ENCODE measurements at places on chromosomes 2 and 18.

- DNase-seq, result no peak
These were observed 272.6 kb upstream of the UBE2E3 start for GRCh38 chr2:180707884-180708205.

- DNase-seq, result peak; percentile 4
These were observed 887.2 kb upstream of the KLHL29 start for GRCh38 chr2:22497789-22498188.

- DNase-seq, result no peak
These were observed 198.0 kb upstream of the SALL3 start for GRCh38 chr18:78781601-78781960.

- no peak for DNase-seq
These were observed 34.8 kb downstream of the SLC66A2 start for GRCh38 chr18:79916546-79917168.

GRCh38 chr2:1736997-1737480 lies 7.3 kb downstream of the PXDN start:
- no peak for DNase-seq

- DNase-seq, result peak; percentile 50
These were observed 43.6 kb upstream of the VPS54 start for GRCh38 chr2:64062840-64063239.

DNA sequence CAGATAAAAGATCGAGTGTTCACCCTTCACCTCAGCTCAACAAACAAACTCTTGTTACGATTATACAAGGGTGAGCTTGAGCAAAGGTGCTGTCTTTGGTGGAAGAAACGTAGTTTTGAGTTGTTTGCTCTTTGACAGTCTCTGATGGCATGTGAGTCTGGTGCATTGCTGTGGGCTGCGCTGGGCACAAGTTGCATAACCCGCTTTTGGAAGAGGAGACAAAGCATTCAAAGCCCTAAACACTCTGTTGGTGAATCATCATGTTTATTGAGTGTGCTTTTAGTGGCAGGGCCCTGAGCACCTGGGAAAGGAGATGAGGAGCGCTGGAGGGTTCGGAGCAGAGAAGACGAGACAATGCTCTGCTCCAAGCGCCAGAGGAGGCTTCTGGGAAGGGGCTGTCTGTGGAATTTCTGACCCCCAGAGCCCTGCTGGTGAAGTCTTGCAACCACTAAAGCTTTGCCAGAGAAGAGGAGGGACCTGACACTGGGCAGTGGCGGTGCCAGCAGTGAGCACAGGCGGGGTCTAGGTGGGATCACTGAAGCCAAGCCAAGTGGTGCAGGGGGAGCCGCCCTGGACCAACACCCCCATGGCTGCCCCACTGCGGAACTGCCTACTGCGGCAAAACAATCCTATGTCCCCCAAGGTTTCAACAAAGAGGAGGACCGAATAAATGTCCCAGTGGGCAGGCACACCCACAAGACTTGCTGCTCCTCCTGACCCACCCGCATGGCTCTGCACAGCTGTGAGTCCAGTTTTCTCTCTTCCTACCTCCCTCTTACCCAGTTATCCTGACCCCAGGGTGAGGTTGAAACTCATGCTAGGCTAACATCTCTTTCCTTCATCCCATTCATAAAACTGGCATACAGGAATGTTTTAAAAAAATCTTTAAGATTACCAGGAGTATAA lies 64.0 kb downstream of the TNFRSF11A start:
- no peak for DNase-seq

DNA sequence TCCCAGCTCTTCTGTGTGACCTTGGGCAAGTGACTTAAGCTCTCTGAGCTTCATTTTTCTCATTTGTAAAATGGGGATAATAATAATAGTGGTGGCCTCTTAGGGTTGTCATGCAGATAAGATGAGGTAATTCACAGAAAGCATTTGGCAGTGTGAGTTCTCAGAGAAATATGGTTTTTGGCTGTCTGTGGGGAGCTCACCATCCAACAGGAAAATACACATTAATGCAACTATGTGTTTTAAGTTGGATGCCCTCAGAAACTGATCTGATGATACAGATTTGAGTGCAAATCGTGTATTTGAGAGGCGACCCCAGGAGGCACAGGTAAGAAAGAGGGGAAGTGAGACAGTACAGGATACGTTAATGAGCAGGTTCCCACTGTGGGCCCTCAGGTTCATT lies 56.1 kb upstream of the SPRED2 start:
- DNase-seq, result no peak

- no peak for DNase-seq
These were observed 160.5 kb upstream of the STK17B start for GRCh38 chr2:196331851-196332250.

GRCh38 chr2:191783416-191783815 lies 63.5 kb downstream of the CAVIN2 start:
- peak; percentile 11 for DNase-seq

- no peak for DNase-seq
These were observed 251.5 kb upstream of the MGAT5 start for GRCh38 chr2:134002391-134002790.

DNA sequence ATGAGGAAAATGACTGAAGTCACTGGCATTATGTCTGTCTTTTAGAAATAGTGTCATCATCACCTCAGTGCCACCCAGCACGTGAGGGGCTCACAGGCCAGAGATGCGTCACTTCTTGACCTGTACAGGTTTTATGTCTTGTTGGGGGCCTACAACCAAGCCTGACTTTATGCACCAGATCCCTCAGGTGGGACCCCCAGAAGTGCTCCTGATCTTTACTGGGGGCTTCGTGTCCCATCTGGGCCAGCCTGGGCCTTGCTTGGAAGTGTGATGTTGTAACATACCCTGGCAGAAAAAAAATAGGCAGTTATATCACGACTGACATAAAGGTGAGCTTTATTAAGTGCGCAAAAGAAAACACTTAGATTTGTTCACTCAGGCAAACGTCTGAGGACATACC lies 21.5 kb upstream of the GNAL start:
- no peak for DNase-seq

DNA sequence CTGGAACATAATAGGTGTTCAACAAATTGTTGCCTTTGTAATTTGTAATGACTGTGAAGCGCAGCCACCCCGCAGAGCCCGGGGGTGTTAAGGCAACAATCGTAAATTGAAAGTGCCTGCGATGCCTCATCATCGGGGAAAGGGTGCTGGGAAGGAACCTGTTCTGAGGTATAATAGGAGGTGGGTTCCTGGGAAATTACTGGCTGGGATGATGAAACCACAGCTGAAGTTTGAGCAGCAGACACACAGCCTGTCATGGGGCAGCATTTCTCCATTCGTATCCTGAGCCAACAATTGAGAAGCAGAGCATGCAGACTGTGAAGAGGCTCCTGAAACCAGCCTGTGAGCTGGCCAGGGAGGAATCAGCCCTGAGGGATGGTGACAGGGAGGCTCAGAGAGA lies 404.0 kb upstream of the MYT1L start:
- no peak for DNase-seq

DNA sequence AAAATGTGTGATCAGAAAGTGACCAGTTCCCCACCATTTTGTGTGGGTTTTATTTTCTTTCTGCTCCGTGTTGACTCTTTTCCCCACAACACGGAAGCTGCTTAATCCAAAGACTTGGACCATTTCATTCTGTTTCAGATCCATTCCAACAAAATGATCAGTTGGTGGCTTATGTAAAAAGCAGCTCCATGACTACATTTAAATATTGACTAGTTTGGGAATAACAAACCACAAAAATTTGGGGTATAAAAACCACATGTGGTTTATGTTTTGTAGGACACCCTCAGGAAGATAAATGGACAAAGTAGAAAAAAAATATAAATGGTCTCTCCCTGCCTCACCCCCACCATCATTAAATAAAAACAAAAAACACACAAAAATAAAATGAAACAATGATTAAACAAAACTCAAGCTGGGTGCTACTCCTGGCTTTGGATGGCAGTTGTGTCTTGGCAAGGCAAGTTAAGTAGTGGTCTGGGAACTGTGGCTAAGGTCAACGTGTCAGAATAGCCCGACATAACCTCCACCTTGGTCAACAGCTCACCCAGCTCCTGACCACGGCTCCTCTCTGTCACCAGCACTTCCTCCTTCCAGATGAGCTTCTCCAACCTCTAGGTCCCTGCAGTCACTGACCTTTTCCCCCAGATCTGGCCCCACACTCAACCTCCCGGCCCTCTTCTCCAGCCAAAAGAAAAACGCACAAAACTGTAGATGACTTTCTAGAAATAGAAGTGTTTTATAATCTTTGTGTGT lies 12.8 kb upstream of the WIPF1 start:
- DNase-seq, result no peak

DNA sequence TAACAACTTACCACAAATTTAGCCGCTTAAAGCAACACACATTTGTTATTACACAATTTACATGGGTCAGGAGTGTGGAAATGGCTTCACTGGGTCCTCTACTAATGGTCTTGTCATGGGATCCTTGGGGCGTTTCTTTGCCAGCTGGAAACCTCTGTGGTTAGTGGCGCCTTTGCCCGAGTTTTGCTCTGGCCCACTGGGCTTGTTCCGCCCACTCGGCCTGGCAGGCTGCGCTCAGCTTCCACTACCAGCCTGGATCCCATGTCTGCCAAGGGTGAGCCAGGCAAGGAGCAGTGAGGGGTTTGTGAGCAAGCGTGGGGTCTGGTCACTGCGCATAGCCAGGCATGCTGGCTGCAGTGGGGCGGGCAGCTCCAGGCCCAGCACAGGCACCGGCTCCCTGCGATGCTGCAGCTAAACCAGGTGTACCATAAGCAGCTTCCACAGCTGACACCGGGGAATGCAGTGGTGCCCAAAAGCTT lies 16.2 kb upstream of the MBD2 start:
- no peak for DNase-seq

DNA sequence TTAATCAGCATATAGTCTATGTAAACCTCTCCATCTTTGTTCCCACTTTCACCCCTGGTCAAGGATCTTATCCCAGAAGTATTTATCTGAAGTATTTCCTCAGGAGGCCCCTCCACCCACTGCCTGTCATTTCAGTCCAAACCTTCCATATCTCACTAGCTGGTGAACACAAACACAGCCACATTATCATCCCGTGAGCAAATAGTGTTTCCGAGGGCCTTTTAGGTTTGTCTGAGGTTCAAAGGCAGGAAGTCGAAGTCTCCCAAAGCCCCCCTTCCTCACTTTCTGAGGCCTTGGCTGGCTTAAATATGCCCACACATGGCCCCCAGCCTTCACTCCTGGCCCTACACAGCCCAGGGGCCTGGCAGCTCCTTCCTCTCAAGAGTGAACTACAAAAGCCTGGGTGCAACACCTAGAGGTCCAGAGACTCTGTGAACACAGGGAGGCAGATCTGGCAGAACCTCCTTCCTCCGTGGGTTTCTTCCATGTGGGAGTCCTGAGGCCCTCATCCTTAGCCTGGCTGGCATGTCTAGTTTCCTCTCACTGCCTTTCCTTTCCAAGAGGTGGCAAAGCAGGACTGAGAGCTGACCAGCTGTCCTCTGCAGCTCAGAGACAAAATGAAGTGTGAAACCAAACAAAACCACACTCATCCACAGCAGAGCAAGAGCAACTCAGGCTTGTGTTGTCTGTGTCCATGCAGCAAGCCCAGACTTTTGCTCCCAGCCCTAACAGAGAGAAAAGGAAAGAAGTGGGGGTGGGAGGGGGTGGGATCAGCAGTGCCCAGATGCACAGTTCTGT lies 264.2 kb downstream of the SS18 start:
- DNase-seq, result no peak

DNA sequence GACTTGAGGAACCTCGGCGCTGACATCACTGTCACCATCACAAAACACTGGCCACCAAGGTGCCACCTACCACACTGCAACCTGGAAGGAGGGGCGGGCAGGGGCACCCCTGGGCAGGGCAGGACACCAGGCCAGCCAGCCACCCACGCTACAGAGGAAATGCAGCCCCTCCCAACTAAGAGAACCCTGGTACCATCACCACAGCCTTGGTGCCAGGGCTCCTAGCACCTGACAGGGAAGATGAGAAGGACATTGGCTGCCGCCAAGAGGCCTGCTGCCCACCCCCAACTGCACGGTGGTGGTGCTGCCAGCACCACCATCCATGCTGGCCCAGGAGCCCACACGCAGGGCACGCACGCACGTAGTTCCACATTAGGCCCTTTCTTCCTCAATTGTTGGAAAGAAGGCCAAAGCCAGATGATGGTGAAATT lies 88.7 kb downstream of the HDAC4 start:
- DNase-seq, result no peak

- DNase-seq, result no peak
These were observed 182.7 kb upstream of the SIX2 start for GRCh38 chr2:45191976-45192375.

- no peak for DNase-seq
These were observed 36.7 kb downstream of the CCDC138 start for GRCh38 chr2:108823286-108823685.

- DNase-seq, result no peak
These were observed 97.0 kb downstream of the FHOD3 start for GRCh38 chr18:36394486-36394885.

GRCh38 chr2:186629250-186629996 lies 39.6 kb downstream of the ITGAV start:
- DNase-seq, result no peak

DNA sequence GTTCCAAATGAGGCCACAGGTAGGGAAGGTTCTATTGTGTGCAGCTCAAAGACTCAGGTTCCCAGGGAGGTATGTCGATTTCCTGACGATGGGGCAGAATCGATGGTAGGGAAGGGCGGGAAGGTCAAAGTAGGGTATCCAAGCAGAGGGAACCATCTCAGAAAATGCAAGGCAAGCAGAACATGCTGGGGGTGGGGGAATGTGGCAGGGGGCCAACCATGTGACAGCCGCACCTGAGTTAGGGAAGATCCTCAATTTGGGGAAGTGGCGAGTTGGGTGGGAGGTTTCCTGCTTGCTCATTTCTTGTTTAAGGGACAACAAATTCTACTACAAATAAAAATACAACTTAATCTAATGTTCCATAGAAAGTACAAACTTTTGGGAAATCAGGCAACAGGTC lies 21.7 kb upstream of the GRP start:
- peak; percentile 65 for DNase-seq

- DNase-seq, result no peak
These were observed 391.7 kb upstream of the SALL3 start for GRCh38 chr18:78587626-78588600.

DNA sequence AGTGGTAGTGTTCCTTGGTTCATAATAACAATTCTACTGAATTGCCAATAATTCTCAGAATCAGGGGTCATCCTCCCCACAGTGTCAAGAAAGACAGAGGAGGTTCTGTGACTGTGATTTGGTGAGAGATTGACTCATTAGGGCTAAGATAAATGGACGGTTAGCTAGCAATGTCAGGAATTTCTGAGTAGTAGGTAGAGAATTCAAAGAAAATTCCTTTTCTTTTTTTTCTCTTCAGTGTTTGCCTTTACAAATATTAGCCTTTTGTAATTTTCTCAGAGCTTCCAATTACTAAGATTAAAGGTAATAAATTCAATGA lies 16.8 kb upstream of the CRIM1 start:
- DNase-seq, result no peak

- DNase-seq, result no peak
These were observed 24.3 kb downstream of the STAT4 start for GRCh38 chr2:191126386-191127085.

GRCh38 chr2:221200184-221200839 lies 371.8 kb downstream of the EPHA4 start:
- no peak for DNase-seq

DNA sequence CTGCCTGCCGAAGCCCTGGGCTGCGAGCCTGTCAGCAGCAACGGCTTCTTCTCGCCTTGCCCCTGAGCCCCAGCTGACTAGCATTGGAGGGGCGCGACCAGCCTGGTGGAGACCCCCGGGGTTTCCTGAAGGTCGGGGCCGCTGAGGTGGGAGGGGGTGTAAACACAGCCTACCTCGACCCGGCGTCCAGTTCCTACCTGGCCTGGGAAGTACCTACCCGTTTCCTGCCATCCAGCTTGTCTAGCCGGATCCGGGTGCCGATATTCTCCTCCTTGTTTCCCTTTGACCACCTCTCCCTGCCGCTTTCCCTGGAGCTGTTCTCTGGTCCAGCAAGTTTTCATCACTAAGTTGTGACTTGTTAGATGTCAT lies 511 bp downstream of the MOB4 start:
- no peak for DNase-seq

Measured in RPMI8226 (cell line).